ENCODE measurements at places on chromosomes 5 and 9. TPM values are rescaled to one million over a fixed set of nuclear protein-coding genes. Genes with fewer than 3 reads are reported as not detected.

The SV2C gene
- not detected for total RNA-seq

The GM2A gene
- 29.6 TPM for total RNA-seq

The ACTBL2 gene
- total RNA-seq, result not detected

The GABRP gene
- 0.06 TPM for total RNA-seq

The FCN1 gene
- not detected for total RNA-seq

The RBM18 gene
- 15.3 TPM for total RNA-seq

The KCNN2 gene
- total RNA-seq, result 0.46 TPM

The ZNF879 gene
- total RNA-seq, result 4.7 TPM

The CER1 gene
- total RNA-seq, result not detected

The LOX gene
- total RNA-seq, result 26.4 TPM

The RNF183 gene
- total RNA-seq, result not detected

The NDST1 gene
- total RNA-seq, result 83.6 TPM

The SOX30 gene
- not detected for total RNA-seq

Data from LHCN-M2 (cell line).